Body of pancreas (tissue), 4 donors: ENCODE measurements at places on chromosomes 7 and 10. TPM values are rescaled to one million over a fixed set of nuclear protein-coding genes. Genes with fewer than 3 reads are reported as not detected.

DNA sequence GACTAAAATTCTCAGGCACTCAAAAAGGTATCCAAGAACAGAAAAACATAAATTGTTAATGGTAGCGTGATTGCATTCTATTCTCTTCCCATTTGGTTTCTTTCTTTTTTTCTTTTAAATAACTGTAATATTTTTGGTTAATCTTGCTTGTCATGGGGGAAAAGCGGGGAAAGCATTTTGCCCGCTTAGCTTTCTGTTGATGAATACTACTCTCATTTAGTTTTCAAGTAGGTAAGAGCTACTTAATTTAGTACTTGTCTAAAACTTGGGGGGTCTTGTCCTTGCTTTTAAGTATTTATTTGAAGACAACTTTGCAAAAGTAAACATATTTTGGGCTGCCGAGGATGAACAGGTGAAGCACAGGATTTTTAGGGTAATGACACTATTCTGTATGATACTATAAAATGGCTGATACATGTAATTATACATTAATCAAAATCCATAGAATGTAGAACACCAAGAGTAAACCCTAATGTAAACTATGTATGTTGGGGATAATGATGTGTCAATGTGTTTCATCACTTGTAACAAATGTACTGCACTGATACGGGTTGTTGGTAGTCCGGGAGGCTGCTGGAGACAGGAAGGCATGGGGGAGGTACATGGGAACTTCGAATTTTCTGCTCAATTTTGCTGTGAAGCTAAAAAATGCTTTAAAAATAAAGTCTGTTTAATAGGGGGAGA is 1.7 kb downstream of the TES start:
- no peak for DNase-seq

GRCh38 chr7:75635036-75635435 is 103.7 kb downstream of the HIP1 start:
- DNase-seq: no peak

DNA sequence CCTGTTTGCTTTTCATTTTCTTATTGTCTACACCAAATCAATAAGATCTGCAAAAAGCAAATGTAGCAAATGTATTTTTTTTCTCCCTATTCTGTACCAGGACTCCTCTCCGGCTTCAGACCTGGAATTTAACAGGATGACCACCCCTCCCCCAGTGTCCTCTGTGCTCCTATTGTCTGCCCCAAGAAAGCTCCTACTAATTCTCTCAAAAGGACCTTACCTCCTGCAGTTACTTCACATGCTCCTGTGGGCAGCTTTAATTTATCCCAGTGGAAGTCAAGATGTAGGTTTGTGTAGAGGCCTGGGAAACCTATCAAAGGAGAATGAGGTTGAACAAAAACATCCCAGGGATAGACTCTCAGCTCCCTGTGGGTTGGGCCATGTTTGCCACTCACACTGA is 31.3 kb downstream of the PLXNA4 start:
- no peak for DNase-seq

DNA sequence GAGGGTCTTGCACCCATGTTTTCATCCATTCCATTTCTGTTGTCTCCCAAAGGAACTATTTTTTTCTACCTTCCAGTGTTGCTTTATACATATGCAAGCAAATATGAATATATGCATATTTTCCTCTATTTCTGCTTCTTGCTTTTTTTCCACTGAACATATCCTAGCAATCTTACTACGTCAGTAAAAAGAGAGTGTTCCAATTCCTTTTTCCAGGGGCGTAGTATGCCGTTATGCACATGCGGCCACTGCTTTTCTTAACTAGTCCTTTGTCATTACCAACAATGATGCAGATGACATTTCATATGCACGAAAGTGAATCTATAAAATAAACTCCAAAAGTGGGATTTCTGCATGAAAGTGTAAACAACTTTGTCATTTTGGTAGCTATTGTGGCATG is 40.2 kb upstream of the FRMD4A start:
- no peak for DNase-seq

DNA sequence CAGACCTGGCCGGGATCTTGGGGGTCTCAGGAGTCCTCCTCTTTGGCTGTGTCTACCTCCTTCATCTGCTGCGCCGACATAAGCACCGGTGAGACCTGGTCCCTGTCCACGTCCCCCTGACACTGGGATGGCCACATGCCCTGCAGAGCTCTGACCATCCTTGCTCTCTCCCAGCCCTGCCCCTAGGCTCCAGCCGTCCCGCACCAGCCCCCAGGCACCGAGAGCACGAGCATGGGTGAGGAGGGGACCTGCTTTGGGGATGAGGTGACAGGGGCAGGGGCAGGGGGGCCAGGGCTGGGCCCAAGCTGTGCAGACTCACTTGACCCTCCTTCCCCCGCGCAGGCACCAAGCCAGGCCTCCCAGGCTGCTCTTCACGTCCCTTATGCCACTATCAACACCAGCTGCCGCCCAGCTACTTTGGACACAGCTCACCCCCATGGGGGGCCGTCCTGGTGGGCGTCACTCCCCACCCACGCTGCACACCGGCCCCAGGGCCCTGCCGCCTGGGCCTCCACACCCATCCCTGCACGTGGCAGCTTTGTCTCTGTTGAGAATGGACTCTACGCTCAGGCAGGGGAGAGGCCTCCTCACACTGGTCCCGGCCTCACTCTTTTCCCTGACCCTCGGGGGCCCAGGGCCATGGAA is 959 bp downstream of the PVRIG start:
- DNase-seq: no peak

DNA sequence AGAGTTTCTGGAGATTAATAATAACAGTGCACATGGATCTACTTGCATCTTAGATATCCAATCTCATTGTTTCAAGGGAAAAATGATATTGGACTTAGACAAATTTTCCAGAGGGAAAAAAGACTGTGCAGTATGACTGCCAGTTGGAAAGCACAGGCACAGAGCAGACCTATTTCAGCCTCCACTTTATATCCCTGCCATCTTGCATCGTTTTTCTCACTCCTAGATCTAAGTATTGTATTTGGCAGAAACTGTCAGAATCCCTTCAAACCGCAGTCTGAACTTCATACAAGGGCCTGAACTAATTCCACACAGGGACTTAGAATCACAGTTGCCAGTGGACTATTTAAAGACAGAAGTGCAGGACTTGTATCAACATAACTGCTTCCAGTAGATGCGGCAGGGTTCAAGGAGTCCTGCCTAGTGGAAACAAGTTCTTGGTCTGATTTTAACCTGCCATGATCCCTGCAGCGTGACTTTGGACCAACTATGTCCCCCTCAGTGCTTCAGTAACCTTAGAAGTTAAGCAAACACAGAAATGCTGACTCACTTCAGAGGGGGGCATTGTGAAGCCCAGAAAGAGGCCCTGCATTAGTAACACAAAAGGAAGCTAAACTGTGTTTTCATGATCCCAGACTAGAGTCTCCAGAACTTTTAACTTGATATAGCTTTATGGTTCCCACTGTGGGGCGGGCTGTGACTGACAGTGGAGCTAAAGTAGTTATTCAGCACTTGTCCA is 95.7 kb upstream of the PALS2 start:
- peak; percentile 13 for DNase-seq

- peak; percentile 17 for DNase-seq
Measured at GRCh38 chr7:112204499-112205342, 1.5 kb downstream of the DOCK4 start.

DNA sequence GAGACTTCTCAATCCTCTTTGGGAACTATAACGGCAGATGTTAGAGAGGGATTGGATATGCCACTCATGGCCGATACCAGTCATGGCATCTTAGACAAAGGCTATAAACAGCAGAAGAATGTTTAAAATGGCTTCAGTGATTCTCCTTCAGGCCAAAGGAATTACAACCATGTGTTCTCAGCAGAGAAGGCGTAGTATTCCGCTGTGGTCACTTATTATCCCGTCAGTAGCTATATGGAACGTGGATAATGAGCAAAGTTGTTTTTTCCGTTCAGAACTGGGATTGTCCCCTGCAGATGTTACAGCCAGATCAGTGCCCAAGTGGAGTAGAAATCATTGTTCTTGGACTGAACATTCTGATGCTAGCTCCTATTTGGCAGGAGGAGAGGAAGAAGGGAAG is 43.1 kb downstream of the TEX36 start:
- DNase-seq: no peak

FOXP2 gene
- total RNA-seq: 16.6 TPM

OR2A42 gene
- total RNA-seq: not detected

CYP2E1 gene
- 3.9 TPM for total RNA-seq
